ENCODE measurements at places on chromosomes 6 and 20.
A peak's percentile ranks its signal among the peaks of the same experiment; 100 is the strongest.

DNA sequence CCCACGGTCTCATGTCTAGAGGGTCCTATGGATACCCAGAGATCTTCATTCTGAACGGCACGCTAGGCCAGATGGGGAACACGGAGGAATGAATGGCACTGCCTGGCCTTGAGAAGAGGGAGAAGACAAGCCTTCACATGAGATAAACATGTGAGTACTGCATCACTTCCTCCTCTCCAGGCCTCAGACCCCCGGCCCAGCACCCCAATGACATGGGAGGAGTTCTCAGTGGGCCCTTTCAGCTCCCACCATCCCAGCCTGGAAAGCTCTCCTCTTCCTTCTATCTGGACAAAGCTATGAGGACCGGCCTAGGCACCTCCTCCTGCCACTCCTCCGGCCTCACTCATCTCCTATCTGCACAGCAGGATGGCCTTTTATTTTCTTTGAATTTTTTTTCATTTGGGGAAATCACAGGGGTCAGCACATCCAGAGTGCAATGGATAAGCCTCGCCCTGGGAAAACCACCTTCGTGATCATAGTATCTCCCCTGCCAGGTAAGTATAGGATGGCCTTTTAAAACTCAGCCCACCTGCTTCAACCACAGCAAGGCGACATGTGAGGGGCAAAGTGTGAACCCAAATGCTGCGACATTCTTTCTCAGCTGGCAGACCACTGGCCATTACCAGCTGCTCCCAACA, 39.2 kb upstream of the CDKN1A start:
- no peak for DNase-seq

- no peak for DNase-seq
These were observed 107.1 kb downstream of the UNC5CL start for GRCh38 chr6:40931931-40932330.

GRCh38 chr6:74731204-74731603, 474.6 kb downstream of the COL12A1 start:
- no peak for DNase-seq

- DNase-seq: no peak
These were observed 9.9 kb upstream of the RPS6KA2 start for GRCh38 chr6:166636934-166637333.

DNA sequence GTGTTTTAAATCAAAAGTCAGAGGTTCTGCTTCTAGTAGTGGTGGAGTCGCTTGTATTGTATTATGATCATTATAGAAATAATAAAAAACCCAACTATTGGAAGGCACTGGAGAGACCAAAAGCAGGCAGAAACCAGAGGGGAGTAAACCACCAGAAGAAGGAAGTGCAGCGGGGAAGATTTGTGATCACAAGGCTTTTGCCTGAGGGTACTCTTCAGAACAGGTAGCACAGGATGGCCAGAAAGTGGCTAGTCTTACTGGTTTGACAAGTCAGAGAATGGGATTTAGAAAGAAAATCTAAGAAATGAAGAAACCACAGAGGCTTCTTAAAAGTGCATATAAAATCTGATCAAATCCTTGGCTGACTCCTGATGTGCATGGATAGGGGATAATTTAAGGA, 24.0 kb downstream of the MAPK13 start:
- no peak for DNase-seq

- DNase-seq: no peak
These were observed 17.6 kb downstream of the SYTL3 start for GRCh38 chr6:158667360-158667981.

- no peak for DNase-seq
These were observed 43.5 kb downstream of the FAM229B start for GRCh38 chr6:112130878-112131277.

- no peak for DNase-seq
These were observed 1.1 kb upstream of the MYB start for GRCh38 chr6:135179920-135180541.

DNA sequence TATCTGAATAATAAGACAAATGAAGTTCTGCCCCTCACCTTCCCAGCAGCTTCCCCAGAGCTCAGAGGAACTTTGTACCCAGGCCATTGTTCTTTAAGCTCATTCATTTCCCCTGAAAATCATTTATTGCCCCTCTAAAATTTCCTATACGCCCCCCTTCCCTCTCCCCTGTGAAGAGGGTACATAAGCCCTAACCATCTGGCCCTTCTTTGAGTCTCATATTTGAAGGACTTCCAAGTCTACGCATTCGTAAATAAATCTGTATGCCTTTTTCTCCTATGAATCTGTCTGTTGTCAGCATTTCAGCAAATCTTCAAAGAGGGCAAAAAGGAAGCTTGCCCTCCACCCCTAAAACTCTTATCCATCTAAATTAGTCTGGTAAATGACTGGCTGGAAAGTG, 73.1 kb upstream of the DST start:
- DNase-seq: no peak

- no peak for DNase-seq
These were observed 406.5 kb upstream of the GJE1 start for GRCh38 chr6:141726248-141726647.

- peak; percentile 98 for DNase-seq
These were observed at the start of gene GMNN for GRCh38 chr6:24774696-24775519. Gene GMNN (plus strand): TSS chr6:24774937. CDS start chr6:24777247, 2,310 bp downstream.

DNA sequence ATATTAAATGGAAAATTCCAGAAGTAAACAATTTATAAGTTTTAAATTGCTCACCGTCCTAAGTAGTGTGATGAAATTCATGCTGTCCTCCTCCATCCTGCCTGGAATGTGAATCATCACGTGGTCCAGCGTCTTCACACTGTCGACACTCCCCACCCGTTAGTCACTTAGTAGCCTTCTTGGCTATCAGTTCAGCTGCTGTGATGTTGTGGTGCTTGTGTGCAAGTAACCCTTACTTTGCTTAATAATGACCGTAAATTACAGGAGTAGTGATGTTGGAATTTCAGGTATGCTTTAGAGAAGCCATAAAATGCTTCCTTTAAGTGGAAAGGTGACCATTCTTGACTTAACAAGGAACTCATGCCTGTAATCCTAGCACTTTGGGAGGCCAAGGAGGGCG, 25.2 kb downstream of the RIOK1 start:
- no peak for DNase-seq

DNA sequence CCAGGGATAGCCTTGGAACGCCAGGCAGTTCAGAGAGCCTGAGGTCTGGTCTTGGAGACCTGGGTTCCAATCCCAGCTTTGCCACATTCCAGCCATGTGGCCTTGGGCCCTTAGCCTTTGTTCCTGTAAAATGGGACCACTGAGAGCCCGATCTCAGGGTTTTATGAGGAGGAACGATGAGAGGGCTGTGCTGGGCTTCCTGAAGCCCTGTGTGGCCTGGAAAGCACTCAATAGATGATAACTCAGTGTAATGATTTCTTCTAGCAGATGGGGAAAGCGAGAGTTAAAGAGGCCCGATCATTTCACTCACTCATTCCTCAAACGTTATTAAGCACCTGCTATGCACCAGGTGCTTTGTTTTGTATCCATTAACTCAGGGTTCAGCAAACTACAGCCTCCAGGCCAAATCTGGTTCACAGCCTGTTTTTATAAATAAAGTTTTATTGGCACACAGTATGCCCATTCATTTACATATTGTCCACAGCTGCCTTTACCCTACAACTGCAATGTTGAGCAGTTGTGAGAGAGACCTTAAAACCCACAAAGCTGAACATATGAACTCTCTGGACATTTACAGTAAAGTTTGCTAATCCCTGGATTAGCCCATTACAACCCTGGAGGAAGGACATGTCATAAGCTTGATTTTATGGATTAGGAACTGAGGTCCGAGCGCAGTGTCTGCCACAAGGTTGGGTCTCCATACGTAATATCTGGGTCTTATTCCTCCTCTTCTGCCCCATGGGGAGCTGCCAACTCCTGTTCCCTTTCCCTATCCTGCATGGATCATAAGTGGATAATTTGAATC, 90.4 kb downstream of the CEBPB start:
- no peak for DNase-seq

- no peak for DNase-seq
These were observed 26.9 kb downstream of the RRAGD start for GRCh38 chr6:89385156-89385667.

DNA sequence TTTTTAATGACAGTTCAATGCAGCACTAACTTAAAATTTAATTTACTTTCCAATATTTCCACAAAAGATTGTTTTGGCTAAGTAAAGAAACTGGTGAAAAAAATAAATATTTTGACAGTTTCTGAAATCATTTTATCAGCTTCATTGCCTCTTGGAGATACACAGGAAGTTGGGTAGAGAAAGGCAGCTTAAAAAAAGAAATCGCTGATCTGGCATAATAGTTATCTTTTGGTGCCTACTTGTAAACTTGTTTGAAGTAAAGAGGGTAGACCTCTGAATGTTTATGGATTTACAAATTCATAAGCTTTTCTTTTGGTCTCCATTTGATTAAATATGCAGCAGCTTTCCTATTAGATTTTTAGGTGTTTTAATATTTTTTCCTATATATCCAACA, 103.4 kb downstream of the RTN4IP1 start:
- no peak for DNase-seq

DNA sequence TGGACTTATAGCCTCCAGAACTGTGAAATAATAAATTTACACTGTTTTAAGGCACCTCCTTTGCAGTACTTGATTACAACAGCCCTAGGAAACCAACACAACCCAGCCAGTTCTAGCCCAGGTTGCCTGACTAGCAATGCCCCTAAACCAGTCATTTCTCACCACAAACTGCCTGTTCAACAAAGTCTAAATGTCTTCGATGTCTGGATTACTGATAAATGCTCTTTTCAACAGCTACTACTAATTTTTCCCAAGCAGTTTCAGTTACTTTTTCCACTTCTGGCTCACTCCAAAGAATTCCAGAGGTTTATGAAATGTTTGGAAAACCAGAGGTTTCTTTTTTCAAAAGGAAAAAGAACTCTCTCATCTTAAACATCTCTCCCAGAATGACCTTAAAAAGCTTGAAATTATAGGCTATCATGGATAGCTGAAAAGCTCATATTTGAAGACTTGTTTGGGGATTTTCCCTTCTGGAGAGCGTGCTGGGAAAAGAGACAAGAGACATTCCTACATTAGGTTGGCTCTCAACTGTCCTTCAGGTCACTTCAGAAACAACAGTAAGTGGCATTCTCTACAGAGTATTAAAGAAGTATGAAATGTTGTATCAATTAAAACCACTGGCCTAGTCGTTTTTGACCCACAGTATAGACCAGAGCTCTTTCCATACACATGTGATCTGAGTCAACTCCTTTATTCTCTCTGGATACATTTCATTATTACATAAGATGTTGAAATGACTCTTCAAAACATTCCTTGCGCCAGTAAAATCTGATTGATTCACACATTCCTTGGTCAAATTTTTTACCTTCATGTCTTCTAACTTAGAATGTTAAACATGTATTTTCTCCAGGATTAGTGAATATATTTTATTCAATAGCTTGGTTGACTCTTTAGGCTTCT, 265.9 kb downstream of the COL12A1 start:
- DNase-seq: no peak

DNA sequence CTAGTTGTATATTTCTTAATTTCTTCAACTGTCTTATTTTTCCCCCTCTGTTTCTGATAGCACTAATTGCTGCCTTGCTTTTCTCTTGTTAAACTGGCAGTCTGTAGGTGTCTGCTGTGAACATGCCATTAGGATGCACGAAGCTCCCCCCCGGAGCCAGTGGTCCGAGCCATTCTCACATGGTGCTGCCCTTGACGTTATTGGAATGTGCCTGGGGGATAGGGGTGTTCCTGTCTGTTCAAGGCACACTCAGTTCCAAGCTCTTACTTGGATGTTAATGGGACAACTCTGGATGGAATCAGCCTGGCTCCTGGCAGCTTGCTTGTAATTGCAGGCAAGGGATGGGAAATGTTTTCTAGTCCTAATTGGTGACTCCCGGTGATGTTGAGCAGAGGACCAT, 68.4 kb downstream of the RREB1 start:
- DNase-seq: no peak

- DNase-seq: no peak
These were observed 75.3 kb downstream of the SOBP start for GRCh38 chr6:107565165-107565723.

- no peak for DNase-seq
These were observed at the start of gene TMEM74B for GRCh38 chr20:1184638-1185315. Gene TMEM74B (minus strand): TSS chr20:1184981. CDS start chr20:1183801, 1,180 bp downstream.

- DNase-seq: no peak
These were observed 102.6 kb downstream of the CD109 start for GRCh38 chr6:73798592-73798991.

GRCh38 chr20:44805979-44806620, 4.2 kb downstream of the RIMS4 start:
- DNase-seq: no peak

DNA sequence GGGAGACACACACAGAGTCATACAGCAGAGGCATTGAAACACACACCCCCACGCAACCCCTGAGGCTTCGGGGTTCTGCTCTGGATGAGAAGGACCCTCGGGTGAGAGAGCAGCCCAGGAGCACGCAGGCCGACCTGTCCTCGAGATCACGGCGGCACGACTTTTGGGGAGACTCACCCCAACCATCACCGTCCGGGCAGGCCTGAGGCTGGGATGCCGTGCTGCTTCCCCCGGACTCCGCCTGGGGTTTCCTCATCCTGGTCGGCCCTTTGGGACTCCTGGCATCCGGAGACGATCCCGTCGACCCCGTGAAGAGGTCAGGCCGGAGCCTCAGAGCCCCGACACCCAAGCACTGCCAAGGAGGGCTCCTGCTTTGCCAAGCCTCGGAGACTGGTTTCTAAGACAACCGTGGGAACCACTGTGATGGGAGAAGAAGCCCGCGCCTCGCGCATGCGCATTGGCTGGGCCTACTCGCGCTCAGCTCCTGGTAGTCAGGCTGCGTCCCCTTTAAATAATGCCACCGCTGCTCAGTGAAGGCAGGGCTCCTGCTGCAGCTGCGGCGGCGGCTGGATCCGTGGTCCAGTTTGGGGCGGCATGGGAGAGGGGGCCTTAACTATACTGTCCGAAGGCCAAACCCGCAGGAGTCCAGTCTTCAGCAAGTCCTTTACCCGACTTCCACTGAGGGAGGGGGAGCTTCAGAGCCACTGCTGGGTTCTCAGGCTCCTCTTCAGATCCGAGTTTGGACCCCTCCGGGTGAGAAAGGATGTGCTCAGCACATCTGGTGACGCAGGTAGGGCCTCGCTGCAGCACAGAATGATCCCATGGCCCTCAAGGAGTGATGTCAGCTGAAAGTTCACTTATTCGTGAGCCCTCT, 171.4 kb upstream of the ZNF337 start:
- peak; percentile 43 for DNase-seq

GRCh38 chr20:4951299-4951698, 50.0 kb downstream of the SLC23A2 start:
- no peak for DNase-seq

GRCh38 chr6:157203312-157203744, 120.0 kb downstream of the TMEM242 start:
- DNase-seq: no peak

- no peak for DNase-seq
These were observed 7.8 kb downstream of the HCRTR2 start for GRCh38 chr6:55182016-55182650.

GRCh38 chr6:46781478-46782378, 11.5 kb upstream of the MEP1A start:
- DNase-seq: no peak

DNA sequence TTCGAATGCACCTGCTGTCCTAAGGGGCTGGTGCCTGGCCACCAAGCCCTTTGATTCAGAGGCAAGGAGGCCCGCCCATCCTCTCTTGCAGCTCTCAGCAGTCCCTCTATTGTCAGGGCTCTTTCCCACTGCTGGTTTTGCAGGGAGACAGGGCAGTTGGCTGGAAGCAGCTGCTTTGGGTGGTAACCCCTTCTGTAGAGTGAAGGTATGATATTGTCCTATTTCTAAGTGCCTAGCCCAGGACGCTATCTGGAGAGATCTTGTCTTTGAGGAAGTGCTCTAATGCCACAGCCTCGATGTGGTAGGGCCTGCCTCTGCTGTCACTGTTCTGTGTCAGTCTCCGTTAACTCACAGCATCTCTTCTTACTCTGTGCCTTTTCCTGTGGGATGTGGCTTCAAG, 5.6 kb downstream of the PLCG1 start:
- no peak for DNase-seq

- no peak for DNase-seq
These were observed 146.8 kb downstream of the RPS12 start for GRCh38 chr6:132961122-132961521.
